ENCODE measurements at places on chromosomes 1 and 21.

DNA sequence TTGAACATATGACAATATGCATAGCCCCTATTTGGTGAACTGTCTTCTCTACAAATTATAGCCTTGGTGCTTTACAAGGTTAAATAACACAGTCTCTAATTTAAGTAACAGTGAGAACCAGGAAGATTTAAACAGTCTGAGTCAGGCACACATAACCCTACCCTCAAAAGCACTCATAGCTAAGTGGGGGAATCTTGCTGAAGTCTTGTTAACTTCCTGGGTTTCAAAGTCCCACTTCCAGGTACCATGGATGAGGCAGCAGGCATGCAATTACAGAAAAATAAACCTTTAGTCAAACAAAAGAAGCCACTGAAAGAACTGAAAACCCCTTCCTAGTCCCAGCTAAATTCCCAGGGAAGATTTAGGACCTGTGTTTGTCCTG lies 147.6 kb downstream of the PBX1 start:
- no peak for DNase-seq

- DNase-seq, result no peak
Measured at GRCh38 chr1:213054733-213055591, 3.9 kb downstream of the RPS6KC1 start.

DNA sequence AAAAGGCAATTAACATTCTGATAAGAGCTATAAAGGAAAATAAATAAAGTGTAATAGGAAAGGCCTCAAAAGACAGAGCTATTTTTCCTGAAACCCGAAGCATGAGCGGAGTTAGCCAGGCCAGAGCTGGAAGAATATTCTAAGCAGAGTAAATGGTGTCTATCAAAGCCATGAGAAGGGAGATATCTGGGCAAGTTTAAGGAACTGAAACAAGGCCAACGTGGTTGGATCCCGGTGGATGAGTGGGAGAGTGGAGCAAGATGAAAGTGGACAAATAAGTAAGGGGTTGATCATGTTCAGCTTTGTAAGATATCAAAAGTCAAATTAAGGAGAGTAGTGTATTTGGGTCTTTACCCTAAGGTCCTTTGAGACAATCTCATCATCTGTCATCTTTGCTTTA lies 234.0 kb downstream of the TM2D1 start:
- DNase-seq, result no peak

GRCh38 chr1:43849670-43850069 lies 83.9 kb upstream of the ARTN start:
- no peak for DNase-seq

DNA sequence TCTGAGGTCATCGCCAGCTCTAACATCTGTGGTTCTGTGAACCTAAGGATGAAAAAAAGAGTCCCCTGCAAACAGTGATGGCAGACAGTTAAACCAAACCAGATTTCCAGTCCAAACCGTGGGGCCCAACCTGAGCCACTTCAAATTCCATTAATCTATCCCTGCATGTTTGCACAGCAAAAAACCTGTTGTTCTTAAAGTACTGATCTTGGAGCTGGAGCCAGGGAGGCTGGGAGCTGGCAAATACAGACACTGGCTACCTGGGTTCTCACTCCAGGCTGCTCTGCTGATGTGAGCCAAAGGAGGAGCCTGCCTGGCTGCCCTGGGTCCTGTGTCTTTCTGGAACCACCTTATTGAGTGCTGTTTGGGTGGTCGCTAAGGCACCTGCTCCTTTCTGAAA lies 16.4 kb downstream of the LDLRAD1 start:
- no peak for DNase-seq

DNA sequence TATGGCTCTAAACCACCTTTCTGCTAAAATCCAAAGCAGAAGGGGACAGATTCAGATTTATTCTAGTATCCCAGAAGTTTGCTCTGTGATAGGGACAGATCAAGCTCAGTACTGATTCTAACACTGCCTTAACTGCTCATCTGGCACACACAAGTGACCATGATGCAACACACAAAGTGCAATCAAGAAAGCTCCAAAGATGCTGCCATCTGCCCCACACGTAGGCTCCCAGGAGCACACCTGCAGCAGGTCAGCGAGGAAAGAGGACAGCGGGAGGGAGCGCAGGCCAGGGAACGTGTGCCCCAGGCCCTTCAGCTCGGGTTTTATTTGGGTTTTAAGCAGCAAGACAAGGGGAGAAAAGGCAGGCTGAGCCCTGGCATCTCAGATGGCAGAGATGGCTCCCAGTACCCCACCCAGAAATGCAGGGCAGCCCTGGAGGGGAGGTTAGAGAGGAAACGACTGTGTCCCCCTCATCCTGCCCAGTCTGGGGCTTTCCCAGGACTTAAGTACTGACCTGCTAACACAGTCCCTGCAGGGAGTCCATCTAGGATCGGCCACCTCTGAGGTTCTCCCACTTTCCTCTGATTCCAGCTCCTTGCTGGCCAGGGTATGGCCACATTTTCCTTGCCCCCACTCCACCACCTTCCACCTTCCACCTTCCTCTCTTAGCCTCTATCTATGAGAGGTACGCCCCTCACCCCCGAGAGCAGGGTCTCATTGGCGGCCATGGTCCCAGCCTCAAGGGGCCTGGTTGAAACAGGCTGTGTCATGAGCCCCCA lies 1.2 kb downstream of the TRIM11 start:
- no peak for DNase-seq

DNA sequence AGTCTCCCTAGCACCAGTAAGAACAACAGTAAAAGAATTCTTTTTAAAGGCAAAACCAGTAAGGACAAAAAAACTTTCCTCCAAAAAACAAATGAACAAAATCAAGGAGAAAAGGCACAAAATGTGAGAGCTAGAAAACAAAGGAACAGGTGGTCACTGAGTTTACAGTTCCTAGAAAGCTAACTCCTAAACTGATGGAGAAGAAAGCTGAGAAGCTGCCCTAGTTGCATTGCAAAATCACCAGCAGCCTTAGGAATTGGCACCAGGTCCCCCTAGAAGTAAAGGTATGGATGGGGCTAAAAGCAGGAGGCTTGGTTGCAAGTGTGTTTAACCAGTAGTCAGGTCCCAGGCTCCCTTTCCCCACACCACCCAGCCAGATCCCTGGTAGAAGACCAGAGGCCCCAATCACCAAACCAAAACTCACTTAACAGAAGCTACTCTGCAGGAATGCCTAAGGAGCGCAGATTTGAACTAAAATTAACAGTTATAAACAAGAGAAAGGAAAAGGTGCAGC lies 47.6 kb downstream of the RAB3GAP2 start:
- no peak for DNase-seq

DNA sequence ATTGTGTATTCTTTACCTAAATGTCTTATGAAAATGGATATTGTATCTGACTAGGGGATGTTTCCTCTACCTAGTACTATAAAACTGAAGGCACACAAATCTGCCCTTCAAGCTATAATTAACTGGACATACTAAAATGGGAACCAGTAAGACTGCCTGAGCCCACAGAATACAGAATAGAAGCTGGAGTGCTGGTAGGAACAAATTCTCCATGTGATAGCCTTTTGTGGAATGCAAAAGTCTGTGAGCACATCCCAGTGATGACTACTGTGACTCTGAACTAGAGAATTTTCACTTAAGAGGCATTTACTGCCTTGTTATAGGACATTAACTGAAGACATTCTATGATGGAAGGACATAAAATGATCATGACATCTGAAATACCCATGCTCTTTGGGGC lies 30.3 kb downstream of the KIFAP3 start:
- DNase-seq, result no peak

GRCh38 chr1:96723377-96723776 lies 1.8 kb downstream of the PTBP2 start:
- DNase-seq, result no peak

- no peak for DNase-seq
Measured at GRCh38 chr1:7292714-7293419, 478.2 kb upstream of the VAMP3 start.

- DNase-seq, result no peak
Measured at GRCh38 chr1:92483610-92484471, 2.9 kb downstream of the GFI1 start.

DNA sequence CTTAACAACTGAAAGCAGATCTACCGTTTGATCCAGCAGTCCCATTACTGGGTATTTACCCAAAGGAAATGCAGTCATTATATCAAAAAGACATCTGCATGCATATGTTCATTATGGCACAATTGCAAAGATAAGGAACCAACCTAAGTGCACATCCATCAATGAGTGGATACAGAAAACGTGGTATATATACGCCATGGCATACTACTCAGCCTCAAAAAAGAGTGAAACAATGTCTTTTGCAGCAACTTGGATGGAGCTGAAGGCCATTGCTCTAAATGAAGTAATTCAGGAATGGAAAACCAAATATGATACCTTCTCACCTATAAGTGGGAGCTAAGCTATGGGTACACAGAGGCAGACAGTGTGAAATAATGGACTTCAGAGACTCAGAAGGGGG lies 169.3 kb downstream of the ZBTB18 start:
- DNase-seq, result no peak

- no peak for DNase-seq
Measured at GRCh38 chr1:4767308-4767707, 112.9 kb downstream of the AJAP1 start.

GRCh38 chr21:34017039-34017961 lies 56.1 kb upstream of the MRPS6 start:
- DNase-seq, result no peak

- DNase-seq, result no peak
Measured at GRCh38 chr1:172378109-172378760, 42.2 kb upstream of the C1orf105 start.

GRCh38 chr21:43269440-43269839 lies 100.6 kb downstream of the CRYAA start:
- DNase-seq, result no peak

- DNase-seq, result no peak
Measured at GRCh38 chr21:33396436-33396835, 6.8 kb upstream of the IFNGR2 start.

- no peak for DNase-seq
Measured at GRCh38 chr1:169588785-169589485, 2.7 kb upstream of the F5 start.

DNA sequence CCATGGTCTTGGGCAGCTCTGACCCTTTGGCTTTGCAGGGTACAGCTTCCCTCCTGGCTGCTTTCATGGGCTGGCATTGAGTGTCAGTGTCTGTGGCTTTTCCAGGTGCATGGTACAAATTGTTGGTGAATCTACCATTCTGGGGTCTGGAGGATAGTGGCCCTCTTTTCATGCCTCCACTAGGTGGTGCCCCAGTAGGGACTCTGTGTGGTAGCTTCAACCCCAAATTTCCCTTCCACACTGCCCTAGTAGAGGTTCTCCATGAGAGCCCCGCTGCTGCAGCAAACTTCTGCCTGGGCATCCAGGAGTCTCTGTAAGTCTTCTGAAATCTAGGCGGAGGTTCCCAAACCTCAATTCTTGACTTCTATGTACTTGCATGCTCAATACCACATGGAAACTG lies 494.5 kb upstream of the LRRC7 start:
- no peak for DNase-seq

DNA sequence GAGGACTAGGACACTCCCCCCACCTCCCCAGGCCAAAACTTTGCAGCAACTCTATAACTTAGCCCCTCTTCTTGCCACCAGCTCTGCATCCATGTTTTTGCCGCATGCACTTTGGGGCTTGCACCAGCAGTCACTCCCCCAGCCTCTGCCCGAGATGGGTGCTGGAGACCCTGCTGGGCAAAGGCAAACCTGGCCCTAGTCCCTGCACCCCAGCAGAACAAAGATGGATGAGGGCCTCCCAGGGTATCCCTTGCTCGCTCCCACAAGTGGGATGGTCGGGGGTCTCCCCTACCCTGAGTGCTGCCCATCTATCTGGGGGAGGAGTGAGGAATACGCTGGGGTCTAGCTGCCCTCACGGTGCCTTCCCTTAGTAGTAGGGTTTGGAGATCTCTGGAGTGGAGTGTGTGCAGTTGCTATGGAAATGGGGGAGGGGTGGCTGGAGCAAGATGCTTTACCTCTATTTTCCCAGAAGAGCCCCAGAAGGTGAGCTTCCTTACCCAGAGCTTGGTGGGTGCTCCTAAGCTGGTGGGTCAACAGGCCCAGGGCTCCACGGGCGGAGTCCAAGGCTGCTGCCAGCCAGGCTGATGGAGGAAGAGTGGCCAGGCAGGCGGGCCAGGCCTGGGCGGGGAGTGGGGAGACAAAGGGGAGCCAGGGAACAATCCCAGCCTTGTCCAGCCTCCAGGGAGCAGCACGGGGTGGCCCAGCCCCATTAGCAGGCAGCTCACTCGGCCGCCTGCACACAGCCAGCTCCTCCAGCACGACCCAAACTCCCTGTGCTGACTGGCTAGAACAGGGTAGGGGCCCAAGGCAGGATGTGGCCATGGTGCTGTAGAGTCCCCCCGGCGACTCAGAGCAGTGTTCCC lies at the start of gene PAQR6:
PAQR6 (minus strand) TSS at position 597 of the 863 bp plus-strand sequence. CDS start 1,325 bp downstream, outside the sequence.
- peak; percentile 81 for DNase-seq

DNA sequence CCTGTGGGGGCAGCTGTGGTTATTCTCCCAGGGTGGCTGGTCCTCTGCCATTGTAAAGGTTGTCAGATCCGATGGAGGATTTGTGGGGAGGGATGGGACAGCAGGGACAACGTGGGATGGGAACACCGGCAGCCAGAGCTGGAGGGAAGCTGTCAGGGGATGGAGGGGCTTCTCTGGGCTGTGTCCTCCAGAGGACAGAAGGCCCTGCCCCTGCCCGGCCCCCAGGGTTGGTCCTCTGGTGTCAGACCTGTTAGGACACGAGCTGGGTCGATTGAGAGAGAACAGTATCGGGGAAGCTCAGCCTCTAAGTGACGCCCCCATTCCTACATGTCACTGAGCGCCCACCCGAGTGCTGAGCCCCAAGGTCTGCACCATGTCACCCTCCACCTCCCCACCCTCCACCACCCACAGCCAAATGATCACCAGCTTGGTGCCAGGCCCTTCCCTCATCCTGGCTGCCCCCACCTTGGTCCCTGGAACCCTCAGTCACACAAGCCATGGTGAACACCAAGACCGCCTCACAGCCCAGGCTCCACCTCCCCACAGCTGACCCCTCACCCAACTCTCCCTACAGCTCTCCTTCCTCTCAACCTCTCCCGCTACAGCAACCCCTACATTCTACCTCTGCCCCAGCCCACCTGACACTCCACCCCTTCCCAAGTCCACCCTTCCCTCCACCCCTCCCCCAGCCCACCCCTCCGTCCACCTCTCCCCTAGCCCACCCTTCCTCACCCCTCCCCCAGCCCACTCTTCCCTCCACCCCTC lies 244.4 kb downstream of the MATN1 start:
- no peak for DNase-seq

DNA sequence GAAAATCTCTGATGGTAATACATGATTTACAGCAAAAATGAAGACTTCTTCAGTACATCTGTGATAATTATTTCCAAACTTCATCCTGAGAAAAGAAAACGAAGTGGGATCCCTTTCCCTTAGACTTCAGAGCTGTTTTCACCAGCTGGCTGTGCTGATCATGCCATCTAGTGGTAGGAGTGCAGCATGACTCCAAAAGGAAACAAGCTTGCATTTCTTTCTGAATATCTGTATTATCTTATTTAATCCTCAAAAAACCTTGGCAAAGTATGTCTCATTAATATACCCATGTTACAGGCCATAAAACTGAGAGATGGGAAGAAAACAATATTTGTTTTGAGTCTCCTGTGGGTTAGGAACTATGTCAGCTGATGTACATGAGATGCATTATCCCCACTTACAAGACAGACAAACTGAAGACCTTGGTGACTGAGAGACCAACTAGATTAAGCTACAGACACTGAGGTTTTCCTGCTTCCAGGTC lies 9.8 kb upstream of the GJA8 start:
- DNase-seq, result no peak

Data from hypothalamus (tissue), 51 donors.